ENCODE measurements at places on chromosomes 1 and 21. TPM values are rescaled to one million over a fixed set of nuclear protein-coding genes. Genes with fewer than 3 reads are reported as not detected.

OR2T2 gene
- total RNA-seq = not detected

SH2D5 gene
- total RNA-seq = 0.64 TPM

ZNF697 gene
- 1.00 TPM for total RNA-seq

FAM163A gene
- not detected for total RNA-seq

CTTNBP2NL gene
- 35.1 TPM for total RNA-seq

NHLH1 gene
- 0.08 TPM for total RNA-seq

OR10J1 gene
- total RNA-seq = not detected

Measured in esophagus mucosa (tissue), 1 donor.